ENCODE measurements at places on chromosomes 6 and 20. TPM values are rescaled to one million over a fixed set of nuclear protein-coding genes. Genes with fewer than 3 reads are reported as not detected.
A peak's percentile ranks its signal among the peaks of the same experiment; 100 is the strongest.

DNA sequence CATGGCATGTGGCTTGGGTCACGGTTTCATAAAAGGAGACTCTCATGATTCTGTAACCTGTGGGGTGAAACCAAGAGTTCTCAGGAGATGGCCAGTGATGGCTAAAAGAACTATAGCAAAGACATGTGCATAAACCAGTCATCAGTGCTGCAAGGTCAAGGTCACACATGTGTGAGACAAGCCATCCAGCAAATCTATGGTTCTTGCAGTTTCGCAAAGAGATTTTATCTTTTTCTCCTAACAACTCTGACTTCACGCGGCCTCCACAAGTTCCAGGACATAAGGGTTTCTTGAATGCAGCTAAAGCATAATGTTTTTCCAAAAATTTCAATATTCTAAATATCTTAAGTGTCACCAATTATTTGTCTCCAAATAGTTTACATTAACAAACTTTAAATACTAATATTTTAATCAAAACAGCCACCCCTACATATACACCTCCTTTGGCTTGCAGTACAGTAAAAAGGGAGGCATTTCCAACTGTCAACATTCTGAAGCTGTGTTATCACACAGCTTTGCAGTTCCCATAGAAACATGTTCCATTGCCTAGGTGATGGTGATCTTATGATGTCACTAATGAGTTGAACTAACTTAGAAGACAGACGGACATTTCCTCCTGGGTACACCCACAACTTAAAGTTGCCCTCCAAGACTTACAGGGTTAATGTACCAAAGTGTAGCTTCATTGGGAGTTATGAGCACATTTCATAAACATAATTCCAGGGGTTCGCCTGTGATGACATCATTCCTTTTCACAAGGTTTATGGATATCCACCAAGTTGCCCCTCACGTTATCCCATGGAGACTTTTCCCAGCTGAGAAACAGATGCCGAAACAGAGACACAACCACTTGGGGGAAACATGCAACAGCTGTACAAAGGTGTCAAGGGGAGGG lies 250.9 kb upstream of the PDE10A start:
- H3K4me3 ChIP-seq: no peak overlapping the region
- H3K27me3 ChIP-seq: no peaks in the 10 kb centered on the region

DNA sequence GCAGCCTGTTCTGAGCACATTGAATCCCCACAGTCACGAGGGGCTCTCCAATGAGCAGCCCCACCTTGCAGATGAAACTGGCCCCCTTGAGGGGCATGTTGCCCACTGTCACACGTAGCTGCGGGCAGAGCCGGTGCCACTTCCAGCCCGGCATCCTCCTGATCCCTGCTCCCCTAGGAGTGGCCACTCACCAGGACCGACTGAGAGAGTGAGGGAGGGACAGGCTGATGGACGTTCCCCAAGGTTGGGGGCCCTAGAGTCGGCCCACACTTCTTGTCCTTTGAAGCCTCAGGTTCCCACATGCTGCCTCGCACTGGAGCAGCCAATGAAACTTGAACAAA lies 10.5 kb downstream of the ENTPD6 start:
- no peaks in the 10 kb centered on the region for H3K27me3 ChIP-seq
- H3K36me3 ChIP-seq: no peaks in the 10 kb centered on the region
- H3K27ac ChIP-seq: no peak overlapping the region
- DNase-seq: no peak
- no peak overlapping the region for H3K4me3 ChIP-seq

DNA sequence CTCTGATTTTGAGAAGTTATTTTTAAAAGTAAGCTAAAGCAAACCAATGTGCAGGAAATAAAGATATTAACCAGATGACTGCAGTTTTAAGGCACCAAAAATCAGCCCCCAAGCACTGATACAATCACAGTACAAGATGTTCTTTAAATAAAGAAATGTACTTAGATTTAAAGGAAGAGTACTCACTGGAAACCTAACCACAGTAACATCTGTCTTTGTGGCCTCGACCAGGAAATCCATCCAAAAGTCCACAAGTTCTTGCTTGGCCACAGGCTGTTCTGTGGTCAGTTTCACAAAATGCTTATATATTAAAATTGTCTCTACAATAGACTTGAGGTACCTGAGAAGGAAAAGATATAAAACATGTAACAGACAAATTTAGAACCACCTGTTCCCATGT lies 105.9 kb upstream of the MAP7 start:
- H3K4me3 ChIP-seq: no peak overlapping the region
- H3K36me3 ChIP-seq: peaks cover 14% of the 10 kb centered on the region
- H3K27ac ChIP-seq: no peak overlapping the region
- peaks cover 11% of the 10 kb centered on the region for H3K4me1 ChIP-seq
- no peaks in the 10 kb centered on the region for H3K27me3 ChIP-seq

- H3K27ac ChIP-seq: no peak overlapping the region
- H3K36me3 ChIP-seq: no peaks in the 10 kb centered on the region
- peak; percentile 26 for DNase-seq
- no peak overlapping the region for H3K4me3 ChIP-seq
Measured at GRCh38 chr6:122869437-122870024, 80.5 kb downstream of the SMPDL3A start.

- H3K4me1 ChIP-seq: no peaks in the 10 kb centered on the region
- H3K36me3 ChIP-seq: no peaks in the 10 kb centered on the region
- H3K4me3 ChIP-seq: no peak overlapping the region
- H3K27me3 ChIP-seq: no peaks in the 10 kb centered on the region
- H3K27ac ChIP-seq: no peak overlapping the region
- no peak for DNase-seq
Measured at GRCh38 chr6:48747471-48747870, 636.5 kb upstream of the PTCHD4 start.

GRCh38 chr6:128723667-128724066 lies 159.3 kb upstream of the LAMA2 start:
- no peak for DNase-seq
- H3K4me1 ChIP-seq: no peaks in the 10 kb centered on the region
- H3K27me3 ChIP-seq: no peaks in the 10 kb centered on the region
- no peak overlapping the region for H3K4me3 ChIP-seq
- H3K36me3 ChIP-seq: no peaks in the 10 kb centered on the region
- no peak overlapping the region for H3K27ac ChIP-seq

DNA sequence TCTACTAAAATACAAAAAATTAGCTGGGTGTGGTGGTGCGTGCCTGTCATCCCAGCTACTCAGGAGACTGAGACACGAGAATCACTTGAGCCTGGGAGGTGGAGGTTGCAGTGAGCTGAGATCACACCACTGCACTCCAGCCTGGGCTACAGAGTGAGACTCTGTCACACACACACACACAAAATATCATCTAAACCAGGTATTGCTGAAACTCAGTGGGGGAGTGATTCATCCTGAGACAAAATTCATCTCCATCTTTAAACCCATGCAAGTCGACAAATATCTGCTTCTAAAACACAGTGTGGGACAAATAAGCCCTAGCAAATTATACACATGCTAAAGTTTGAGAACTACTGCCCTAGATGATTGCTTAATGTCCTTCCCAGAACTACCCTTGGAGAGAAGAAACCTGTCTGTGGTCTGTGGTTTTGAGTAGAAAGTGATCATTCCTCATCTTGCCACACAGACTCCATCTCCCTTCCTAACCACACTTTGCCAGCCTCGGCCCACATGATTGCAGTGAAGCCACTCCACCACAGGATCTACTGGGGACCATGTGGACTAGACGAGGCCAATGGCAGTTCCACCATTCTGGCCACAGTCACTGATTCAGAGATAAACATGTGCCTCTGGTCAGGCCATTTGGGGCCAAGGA lies 130.3 kb downstream of the OPRM1 start:
- H3K4me1 ChIP-seq: peaks cover 24% of the 10 kb centered on the region
- H3K27me3 ChIP-seq: no peaks in the 10 kb centered on the region
- H3K27ac ChIP-seq: no peak overlapping the region
- peak; percentile 37 for DNase-seq

- no peaks in the 10 kb centered on the region for H3K36me3 ChIP-seq
- DNase-seq: peak; percentile 26
- no peak overlapping the region for H3K27ac ChIP-seq
- peaks cover 4% of the 10 kb centered on the region for H3K4me1 ChIP-seq
- H3K4me3 ChIP-seq: no peak overlapping the region
- no peaks in the 10 kb centered on the region for H3K27me3 ChIP-seq
Measured at GRCh38 chr6:139567095-139567494, 192.6 kb upstream of the CITED2 start.

DNA sequence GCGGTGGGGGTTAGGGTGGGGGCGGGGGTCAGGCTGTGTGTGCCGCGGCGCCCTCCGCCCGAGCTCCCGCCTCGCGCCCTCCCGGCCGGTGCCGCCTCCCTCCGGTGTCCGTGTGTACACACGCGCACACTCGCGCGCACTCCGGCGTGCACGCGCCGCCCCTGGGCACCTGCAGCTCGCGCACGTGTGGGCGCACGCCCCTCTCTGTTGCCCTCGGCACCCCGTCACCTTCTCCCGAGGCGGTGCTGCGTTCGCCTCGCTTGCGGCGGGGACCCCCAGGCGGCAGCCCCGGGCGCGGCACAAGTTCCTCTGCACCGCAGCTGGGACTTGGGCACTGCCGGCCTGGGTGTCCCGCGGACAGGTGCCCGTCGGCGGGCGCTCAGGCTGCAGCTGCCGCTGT lies 525 bp downstream of the MACROD2 start:
- peaks cover 7% of the 10 kb centered on the region for H3K4me1 ChIP-seq
- H3K27me3 ChIP-seq: no peaks in the 10 kb centered on the region
- peak; percentile 44 for DNase-seq
- peak overlapping the region; percentile 65 for H3K27ac ChIP-seq

GRCh38 chr6:82396964-82397751 lies 33.5 kb downstream of the TPBG start:
- no peak overlapping the region for H3K27ac ChIP-seq
- no peak overlapping the region for H3K4me3 ChIP-seq
- no peak for DNase-seq

DNA sequence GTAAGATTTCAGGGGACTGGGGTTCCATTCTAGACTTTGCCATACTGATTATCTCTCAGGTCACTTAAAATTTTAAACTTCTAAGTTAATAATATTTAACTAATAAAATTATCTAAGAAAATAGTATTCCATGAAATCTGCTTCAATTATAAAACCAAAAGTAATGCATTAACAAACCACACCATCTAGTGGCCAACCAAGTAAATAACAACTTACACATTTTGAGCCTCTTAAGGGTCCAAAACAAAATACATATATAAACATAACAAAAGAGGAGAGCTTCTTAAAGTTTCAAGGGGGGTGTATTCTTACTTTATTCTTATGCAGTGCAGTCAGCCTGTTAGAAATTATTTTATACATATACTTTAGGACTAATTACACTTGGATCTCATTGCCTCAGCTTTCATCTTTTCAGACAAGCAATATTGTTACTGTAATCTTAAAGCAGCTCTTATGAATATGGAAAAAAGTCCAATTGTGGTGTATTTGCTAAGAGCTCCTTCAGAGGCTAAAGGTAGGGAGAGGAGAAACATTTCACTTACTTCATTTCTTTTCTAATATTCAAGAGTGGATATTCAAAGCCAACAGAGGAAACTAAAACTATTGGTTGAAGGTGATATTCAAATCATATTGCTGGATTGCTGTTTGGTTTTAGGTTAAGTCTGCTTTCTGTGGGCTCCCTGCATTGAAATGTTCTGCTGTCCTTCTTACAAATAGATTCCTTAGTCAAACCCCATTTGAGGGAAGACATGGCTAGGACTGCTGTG lies 199.7 kb upstream of the SIM1 start:
- H3K27me3 ChIP-seq: no peaks in the 10 kb centered on the region
- no peak overlapping the region for H3K27ac ChIP-seq
- H3K4me3 ChIP-seq: no peak overlapping the region
- no peak for DNase-seq

- DNase-seq: no peak
- H3K4me3 ChIP-seq: no peak overlapping the region
- no peak overlapping the region for H3K27ac ChIP-seq
- H3K36me3 ChIP-seq: no peaks in the 10 kb centered on the region
Measured at GRCh38 chr20:51021067-51022025, 1.6 kb downstream of the KCNG1 start.

- H3K27ac ChIP-seq: no peak overlapping the region
- no peak overlapping the region for H3K4me3 ChIP-seq
- H3K27me3 ChIP-seq: no peaks in the 10 kb centered on the region
Measured at GRCh38 chr20:57819691-57820380, 110.0 kb upstream of the PMEPA1 start.

GRCh38 chr6:71481011-71481410 lies 192.4 kb downstream of the OGFRL1 start:
- peak overlapping the region; percentile 81 for H3K27ac ChIP-seq
- H3K4me1 ChIP-seq: peaks cover 31% of the 10 kb centered on the region
- no peaks in the 10 kb centered on the region for H3K27me3 ChIP-seq
- no peak overlapping the region for H3K4me3 ChIP-seq
- H3K36me3 ChIP-seq: no peaks in the 10 kb centered on the region

DNA sequence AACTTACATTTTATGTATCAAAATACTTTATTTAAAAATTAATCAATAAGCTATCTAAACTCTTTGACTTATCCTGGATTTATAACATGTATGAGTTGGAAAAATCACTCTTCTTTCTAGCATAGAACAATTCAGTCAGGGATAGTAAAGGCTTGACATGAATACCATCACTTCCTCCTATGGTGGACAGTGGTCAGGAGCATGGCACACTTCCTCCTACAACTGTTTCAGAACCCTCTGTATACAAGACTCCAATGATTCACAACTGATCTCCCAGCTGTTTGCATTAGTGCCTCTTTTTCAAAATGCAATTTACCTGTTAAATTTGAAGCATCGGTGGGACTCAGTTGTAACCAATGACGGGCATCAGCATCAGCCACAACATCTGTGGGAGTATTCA lies 129.7 kb downstream of the RALGAPA2 start:
- no peak overlapping the region for H3K27ac ChIP-seq
- DNase-seq: no peak
- no peak overlapping the region for H3K4me3 ChIP-seq

- no peaks in the 10 kb centered on the region for H3K36me3 ChIP-seq
- no peaks in the 10 kb centered on the region for H3K27me3 ChIP-seq
- no peak for DNase-seq
- no peak overlapping the region for H3K4me3 ChIP-seq
- H3K4me1 ChIP-seq: peaks cover 10% of the 10 kb centered on the region
Measured at GRCh38 chr6:169591616-169592015, 110.2 kb downstream of the WDR27 start.

DNA sequence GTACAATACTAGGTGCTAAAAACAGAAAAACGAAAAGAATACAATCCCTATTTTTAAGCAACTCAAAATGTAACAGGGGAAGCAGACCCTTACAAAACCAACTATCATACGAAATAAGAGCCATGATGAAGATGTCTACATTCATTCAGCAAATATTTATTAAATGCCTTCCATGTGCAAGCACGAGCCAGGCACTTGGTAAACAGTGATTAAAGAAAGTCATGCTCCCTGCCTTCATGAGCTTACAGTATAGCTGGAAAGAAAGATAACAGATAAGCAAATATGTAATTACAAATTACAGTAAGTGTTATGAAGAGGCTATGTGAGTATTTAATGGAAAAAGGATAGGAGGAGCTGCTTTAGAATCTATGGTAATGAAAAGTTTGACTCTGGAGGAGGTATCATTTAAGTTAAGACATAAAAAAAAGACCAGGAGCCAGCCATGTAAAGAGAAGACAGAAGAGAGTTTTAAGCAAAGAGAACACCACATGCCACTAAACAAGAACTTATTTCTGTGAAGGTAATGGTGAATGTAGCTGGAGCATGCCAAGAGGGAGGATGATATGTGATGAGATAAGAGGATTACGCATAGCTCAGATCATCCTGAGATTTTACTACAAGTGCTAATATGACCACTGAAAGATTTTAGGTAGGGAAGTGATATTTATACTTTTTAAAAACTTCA lies 19.3 kb upstream of the COX7A2 start:
- DNase-seq: no peak
- H3K27me3 ChIP-seq: no peaks in the 10 kb centered on the region
- H3K4me1 ChIP-seq: peaks cover 12% of the 10 kb centered on the region
- H3K4me3 ChIP-seq: no peak overlapping the region
- no peak overlapping the region for H3K27ac ChIP-seq
- H3K36me3 ChIP-seq: peaks cover 40% of the 10 kb centered on the region

HUS1B gene
- total RNA-seq: 2.9 TPM

CYP39A1 gene
- total RNA-seq: 4.1 TPM

RFX6 gene
- total RNA-seq: not detected

GHRH gene
- total RNA-seq: not detected

PTGIS gene
- 32.8 TPM for total RNA-seq

COL20A1 gene
- 0.03 TPM for total RNA-seq

All from upper lobe of left lung (tissue), 6 donors.